ENCODE measurements at places on chromosomes 5 and 9.

DNA sequence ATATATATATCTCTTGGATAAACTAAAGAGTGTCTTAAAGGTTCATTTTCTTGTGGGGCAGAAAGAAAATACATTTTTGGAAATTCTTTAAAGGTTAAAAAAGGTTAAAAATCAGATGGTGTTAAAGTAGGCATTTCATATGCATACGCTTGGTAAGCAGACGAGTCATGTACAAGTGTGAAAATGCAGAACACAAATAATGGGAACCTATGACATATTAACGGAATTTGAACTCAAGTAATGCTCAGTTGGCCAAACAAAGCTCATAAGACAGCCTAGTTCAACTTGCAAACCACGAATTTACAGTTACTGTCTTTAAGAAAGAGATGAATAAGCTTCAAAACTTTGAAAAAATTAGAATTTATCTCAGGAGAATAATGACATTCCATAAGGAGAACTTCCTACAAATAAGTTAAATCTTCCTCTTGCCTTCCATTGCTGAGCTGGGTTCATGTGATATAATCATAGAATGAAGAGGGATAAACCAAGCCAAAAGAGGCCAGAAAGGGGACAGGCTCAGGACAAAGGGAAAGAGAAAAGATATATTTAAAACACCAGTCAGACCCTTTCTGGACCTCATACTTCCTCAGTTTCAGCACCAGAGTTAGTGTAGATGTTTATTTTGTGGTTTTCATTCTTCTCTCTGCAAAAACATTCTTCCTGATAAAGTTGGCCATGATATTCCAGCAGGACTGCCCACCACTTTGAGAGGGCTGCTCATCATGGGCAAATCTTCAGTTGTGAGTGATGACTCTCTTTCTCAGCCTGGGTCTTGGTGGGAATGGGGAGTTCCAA, 256.7 kb upstream of the CD180 start:
- peak; percentile 51 for DNase-seq

- no peak for DNase-seq
These were observed 15.7 kb downstream of the FTMT start for GRCh38 chr5:121867403-121867802.

DNA sequence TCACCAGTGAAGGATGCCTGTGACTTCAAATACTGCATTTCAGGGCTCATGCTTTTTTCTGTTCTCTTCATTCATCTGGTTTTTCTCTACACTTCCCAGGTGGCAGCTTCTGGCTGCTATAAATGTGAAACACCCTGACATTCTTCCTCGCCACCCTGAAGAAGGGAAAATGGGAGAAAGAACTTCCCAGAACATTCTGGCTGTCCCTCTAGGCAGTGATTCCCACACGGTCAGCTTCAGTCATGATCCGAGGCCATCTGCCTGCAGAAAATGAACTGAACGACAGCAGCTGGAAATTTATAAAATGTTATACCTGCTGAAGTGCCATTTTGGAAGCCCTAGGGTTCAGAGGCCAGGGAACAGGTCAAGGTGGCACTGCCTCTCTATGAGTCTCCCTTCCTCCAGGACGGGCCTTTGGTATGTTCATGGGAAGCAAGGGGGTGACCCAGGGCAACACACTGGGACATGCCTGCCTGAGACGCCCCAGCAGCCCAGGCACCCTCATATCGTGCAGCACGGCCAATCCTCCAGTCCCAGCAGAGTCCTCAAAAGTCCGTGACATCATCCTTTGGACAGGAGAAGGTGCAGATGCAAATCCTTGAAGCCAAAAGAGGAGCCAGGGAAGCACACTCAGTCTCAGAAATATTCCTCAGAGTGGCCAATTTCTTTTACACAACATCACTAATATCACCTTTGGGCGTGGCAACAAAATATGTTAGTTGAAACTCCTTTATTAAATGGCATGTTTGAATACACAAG, 107.1 kb downstream of the SEMA5A start:
- DNase-seq, result no peak

GRCh38 chr5:113749334-113749733, 235.8 kb downstream of the YTHDC2 start:
- no peak for DNase-seq

DNA sequence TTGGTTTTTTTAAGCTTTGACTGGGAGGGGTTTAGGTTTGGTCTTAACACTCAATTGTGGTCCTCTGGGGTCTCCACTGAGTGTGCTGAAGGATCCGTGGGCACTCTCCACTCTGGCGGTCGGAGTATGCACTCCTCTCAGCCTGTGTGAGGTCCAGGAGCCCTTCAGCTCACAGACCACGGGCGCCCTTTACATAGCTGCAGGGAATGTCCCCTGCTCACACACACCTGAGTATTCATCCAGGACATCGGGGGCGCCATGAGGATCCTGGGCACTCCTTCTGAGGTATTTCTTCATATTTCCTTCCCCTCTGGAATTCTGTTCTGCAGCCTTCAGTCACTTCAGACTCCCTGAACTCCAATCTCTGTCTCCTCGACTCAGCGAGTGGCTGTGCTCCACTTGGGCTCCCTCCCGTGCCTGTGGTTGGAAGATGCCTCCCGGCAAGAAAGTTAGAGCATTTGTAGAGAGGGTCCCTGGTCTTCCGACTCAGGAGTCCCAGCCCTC, 12.5 kb downstream of the TRIP13 start:
- DNase-seq, result no peak

- DNase-seq, result peak; percentile 15
These were observed 394 bp downstream of the TLR4 start for GRCh38 chr9:117704597-117704996.

GRCh38 chr5:171308453-171309275, at the start of gene TLX3:
Gene TLX3 (plus strand): TSS chr5:171309248. CDS start chr5:171309366, 118 bp downstream.
- DNase-seq, result peak; percentile 50

GRCh38 chr9:105118636-105119035, 125.8 kb upstream of the SLC44A1 start:
- DNase-seq, result no peak

DNA sequence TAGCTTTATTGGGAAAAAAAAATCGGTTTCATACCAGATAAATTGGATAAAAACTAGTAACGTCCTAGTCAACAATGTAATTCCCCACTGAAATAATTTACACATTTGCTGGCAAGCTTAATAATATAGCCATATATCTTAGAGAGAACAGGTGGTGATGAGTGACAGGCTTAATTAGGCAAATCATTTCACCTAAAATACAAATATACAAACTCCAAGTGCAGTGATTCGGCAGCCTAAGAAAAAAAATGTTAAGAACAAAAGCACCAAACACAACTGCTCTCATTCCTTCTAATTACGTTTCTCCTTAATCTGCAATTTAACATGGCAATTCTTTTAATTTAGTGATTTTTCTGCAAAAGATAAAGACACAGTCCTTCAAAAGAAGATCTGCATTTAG, 56.0 kb upstream of the SLC25A51 start:
- no peak for DNase-seq

DNA sequence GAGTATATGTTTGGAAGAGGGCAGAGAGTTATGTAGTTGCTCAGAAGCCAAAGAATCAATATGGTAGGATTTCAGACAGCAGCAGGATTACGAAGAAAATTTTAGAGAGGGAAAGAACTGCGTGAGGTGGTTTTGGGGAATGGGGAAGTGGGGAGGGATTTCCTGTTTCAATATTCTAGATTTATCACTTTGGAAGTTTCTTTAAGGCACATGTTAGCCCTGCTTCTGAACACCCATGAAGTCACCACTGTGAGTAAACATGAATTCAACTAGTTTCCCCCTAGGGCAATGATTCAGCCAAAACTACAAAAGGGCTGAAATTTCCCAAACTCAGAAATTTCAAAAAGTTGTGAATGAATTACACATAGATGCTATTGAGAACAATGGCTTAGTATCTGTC, 132.2 kb downstream of the EBF1 start:
- DNase-seq, result peak; percentile 87

GRCh38 chr9:91001146-91001611, 199.6 kb downstream of the SYK start:
- peak; percentile 15 for DNase-seq

DNA sequence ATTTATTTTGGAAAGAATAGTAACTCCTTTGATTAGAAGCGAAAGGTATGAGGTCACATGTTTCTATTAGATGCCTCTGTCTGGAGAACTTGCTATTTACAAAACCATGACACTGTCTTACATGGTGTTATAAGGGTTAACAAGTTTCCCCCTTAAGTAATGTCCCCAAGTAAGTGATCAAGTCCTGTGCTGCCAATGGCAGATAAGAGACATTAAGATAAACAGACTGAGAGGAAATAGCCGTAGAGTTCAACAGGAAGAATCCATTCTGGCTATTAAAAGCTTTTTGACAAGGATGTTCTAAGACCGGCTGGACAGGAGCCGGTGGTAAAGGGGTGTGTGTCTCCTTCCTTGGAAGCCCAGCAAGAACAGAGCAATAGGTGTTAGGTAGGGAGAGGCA, 257.5 kb downstream of the GADD45G start:
- DNase-seq, result no peak

DNA sequence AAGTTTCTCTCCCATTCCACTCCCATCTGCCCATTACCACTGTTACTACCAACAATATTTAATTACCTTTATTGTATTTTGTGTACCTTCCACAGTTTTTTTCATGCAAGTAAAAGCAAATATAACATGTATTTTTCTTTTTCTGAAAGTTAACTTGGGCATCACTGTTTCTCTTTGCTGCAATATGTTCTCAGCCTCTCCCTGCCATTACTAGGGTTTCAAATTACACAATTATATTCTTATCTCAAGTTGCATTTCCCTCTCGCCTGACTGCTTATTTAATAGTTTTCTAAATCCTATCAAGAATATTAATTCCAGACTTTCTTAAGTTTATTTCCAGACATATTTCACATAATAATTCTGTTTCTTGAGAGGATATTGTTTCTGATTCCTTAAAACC, 46.9 kb upstream of the GAS1 start:
- no peak for DNase-seq

DNA sequence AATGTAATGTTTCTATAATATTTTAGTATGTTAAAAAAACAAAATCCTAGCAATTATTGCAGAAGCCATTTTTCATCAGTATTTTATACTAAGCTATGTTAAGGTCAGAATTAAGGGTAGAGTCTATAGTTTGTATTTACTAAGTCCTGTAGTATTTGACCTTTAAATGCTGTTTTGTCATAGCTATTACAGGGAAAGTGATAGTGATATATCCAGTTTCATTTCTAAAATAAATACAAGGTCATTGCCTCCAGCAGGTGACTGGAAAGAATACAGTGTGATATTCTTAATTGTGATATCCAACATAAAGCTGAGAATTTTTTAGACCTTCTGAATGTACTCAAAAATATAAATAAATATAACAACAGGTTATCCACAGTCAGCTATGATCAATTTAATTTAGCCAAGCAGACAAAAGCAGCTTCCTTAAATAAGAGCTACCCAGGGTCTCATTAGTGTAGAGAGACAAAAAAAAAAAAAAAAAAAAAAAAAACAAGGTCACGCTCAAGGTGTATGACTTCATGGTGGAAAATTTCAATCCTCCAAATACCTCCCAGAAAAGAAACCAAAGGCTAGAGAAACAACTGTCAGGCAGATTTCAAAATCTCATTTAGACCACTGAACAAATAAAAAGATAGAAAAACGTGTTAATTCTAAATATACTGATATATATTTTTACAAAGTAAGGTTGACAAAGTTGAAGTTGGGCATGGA, 278.7 kb downstream of the HCN1 start:
- no peak for DNase-seq

- peak; percentile 72 for DNase-seq
These were observed 7.2 kb upstream of the RNF38 start for GRCh38 chr9:36407122-36407723.

- DNase-seq, result peak; percentile 34
These were observed 5.6 kb downstream of the EXD3 start for GRCh38 chr9:137417161-137418021.

DNA sequence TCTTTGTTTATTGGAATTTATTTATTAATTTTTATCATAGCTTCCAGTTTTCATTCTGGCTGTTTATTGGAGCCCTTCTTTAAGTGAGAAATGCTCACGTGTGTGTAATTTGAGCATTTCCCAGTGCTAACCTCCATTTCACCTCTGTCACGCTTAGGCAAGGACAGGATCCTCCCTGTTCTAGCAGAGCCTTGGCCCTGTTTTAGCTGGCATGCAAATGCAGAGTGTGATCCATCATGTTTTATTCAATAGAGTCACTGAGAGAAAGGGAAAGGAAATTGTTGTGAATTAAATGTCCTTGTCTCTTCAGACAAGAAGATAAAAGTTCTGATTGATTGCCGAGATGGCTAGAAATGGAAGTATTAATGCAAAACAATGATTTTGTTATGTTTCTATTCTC, 137.3 kb upstream of the ACO1 start:
- DNase-seq, result no peak

DNA sequence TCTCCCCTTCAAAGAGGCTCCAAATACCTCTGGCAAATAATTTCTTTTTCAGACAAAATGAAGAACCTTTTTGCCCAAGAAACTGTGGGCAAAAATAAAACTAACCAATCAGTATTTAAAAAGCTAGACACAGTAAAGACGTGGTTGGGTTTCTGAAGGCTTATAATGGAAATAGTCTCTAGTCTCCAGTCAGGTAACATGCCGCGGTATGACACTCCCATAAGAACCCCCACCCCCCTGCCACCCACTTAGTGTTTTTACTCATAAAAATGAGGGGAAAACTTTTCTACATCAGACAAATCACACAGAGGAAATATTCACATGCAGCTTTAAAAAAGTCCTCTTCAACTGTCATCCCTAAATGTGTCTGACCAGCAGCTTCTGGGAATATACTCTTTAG, 105.3 kb downstream of the THBS4 start:
- DNase-seq, result no peak

GRCh38 chr5:154520861-154521453, 42.9 kb upstream of the HAND1 start:
- DNase-seq, result peak; percentile 38

All from suppressor macrophage treated with lipopolysaccharide for 1 hour (primary cell).